ENCODE measurements at places on chromosomes 3 and 15.

- DNase-seq, result no peak
These were observed 409.1 kb upstream of the NR2F2 start for GRCh38 chr15:95921404-95921803.

GRCh38 chr15:70248116-70249025 is 150.7 kb upstream of the TLE3 start:
- DNase-seq, result no peak

- no peak for DNase-seq
These were observed 22.9 kb downstream of the MRAS start for GRCh38 chr3:138371070-138371965.

- no peak for DNase-seq
These were observed 63.1 kb downstream of the ADAMTSL3 start for GRCh38 chr15:83717010-83717409.

- no peak for DNase-seq
These were observed 39.9 kb downstream of the CLSTN2 start for GRCh38 chr3:139974809-139975425.

DNA sequence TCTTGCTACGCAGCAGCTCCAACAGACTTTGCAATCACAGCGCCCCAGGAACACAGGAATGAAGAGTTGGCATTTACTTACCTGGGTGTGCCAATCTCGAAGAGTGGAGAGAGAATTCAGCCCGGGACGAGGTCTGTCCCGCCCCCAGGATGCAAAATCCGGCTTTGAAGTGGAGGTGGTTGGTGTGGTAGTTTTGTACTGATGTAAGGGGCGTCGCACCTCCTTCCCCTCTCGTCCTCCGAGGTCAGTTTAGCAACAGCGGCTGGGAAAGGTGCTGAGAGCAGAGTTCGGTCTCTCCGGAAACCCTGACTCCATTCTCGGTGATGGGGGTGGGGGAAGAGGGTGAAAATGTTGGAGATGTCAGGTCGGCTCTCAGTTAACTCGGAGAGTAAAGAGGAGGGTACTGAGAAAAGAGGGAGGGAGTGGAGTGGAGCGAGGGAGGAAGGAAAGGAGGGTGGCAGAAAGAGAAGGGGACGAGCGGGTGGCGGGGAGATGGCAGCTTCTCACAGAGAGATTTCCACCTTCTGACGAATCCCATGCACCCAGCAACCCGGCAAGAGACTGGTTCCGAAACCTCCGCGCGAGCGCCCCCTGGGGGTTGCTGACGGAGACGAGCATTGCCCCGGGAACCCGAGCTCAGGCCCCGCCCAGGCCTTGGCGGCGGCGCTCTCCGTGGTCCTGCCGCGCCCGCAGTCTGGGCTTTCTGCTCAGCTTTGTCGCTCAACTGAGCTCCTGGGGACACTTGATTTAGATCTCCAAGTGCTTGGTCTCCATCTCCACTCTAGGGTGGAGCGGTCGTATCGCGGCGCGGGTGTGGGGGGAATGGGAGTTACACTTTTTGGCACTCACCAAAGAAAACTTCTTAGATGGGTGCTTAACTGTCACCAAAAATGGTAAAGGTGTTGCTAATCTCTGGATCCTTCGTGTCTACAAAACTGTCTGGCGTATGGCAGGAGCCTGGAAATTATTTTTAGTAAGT is at the start of gene CPNE4:
TSS of gene CPNE4 (minus strand) at position 529 of the 979 bp plus-strand sequence.
- peak; percentile 20 for DNase-seq

GRCh38 chr3:25493786-25494185 is 65.7 kb downstream of the RARB start:
- no peak for DNase-seq

- DNase-seq, result no peak
These were observed 185.3 kb upstream of the FEZF2 start for GRCh38 chr3:62558549-62559112.

- DNase-seq, result no peak
These were observed 99.9 kb downstream of the EEFSEC start for GRCh38 chr3:128253150-128253549.

DNA sequence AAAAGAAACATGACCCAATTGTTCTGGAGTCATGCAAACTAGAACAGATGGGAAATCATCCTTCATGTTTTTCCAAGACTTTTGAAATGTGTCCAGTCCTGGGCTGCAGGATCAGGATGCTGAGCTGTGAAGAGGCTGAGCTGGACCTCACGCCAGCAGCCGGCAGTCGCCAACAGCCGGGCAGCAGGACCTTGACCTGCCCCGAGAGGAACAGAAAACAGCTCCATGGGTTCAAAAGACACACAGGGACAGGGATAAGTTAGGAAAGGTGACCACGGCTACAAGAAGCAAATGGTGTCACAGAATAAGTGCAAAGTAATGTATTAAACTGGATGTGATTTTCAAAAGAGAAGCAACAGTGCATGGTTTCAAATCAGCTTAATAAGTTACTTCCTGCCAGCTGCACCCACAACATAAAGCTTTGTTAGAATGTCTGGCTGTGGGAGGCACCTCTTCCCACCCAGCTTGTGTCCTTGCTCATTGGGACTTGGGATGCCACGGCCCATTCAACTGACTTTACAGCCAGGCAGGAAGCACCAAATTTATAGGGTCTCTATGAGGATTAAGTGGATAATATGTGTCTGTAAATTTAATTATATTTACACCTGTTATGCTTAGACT is 266.4 kb downstream of the GABRG3 start:
- no peak for DNase-seq

DNA sequence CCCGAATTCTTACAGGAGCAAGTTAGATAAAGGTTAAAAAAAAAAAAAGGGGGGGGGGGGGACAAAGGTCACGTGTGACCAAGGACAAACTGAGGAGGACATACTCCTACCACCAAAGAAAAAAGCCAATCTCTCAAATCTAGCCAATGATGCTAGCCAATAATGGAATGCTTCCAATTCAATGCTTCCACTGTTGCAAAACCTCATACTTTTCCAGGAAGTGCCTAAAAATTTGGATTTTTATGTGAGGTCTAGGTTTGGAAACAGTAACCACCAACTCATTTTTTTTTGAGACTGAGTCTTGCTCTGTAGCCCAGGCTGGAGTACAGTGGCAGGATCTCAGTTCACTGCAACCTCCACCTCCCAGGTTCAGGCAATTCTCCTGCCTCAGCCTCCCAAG is 11.4 kb downstream of the MSL2 start:
- no peak for DNase-seq

GRCh38 chr3:141368925-141369794 is 856 bp downstream of the ZBTB38 start:
- DNase-seq, result no peak

- no peak for DNase-seq
These were observed 36.2 kb upstream of the PLSCR2 start for GRCh38 chr3:146505516-146505915.

GRCh38 chr15:37967788-37968187 is 33.3 kb downstream of the TMCO5A start:
- no peak for DNase-seq

- DNase-seq, result no peak
These were observed 131.2 kb downstream of the RAP2B start for GRCh38 chr3:153293265-153293664.

GRCh38 chr15:41464889-41465580 is 28.6 kb upstream of the ITPKA start:
- no peak for DNase-seq

- DNase-seq, result no peak
These were observed 13.5 kb downstream of the CCDC80 start for GRCh38 chr3:112627419-112627818.

- DNase-seq, result no peak
These were observed 80.4 kb upstream of the RPL32 start for GRCh38 chr3:12921736-12922135.

- DNase-seq, result no peak
These were observed 148.2 kb downstream of the ADAMTS9 start for GRCh38 chr3:64539451-64540196.

- DNase-seq, result no peak
These were observed 13.0 kb downstream of the GP5 start for GRCh38 chr3:194386066-194386465.

Measured in SW 1271 (cell line).